Cardiac septum (tissue), 1 donor: ENCODE measurements at places on chromosomes 3 and 15. TPM values are rescaled to one million over a fixed set of nuclear protein-coding genes. Genes with fewer than 3 reads are reported as not detected.

Gene NEO1
- 8.7 TPM for total RNA-seq

Gene SLC38A3
- 6.6 TPM for total RNA-seq

Gene CHRM5
- total RNA-seq, result not detected

Gene PXYLP1
- total RNA-seq, result 38.8 TPM

Gene RYR3
- total RNA-seq, result 0.54 TPM

Gene ALDH1A3
- 7.8 TPM for total RNA-seq

Gene EXD1
- total RNA-seq, result not detected

Gene CEMIP
- 0.46 TPM for total RNA-seq

Gene RNF7
- 77.5 TPM for total RNA-seq

Gene ADCY5
- 192 TPM for total RNA-seq

DNA sequence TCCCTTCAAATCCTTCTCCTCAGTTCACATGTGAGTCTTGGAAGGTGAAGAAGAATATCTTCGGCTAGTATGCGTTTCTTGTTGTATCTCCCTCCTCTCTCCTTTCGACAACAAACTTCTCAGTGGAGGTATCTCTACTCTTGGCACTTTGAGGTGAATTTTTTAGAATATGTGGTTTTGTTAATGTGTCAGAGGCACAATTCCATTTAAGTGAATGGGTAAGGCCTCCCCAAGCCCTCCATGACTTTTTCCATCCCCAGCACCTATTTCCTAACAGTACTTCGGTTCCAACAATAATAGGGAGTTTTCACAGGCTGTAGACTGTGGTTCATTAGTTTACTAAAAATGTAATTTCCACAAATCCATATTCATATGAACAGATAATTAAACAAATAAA lies 74.2 kb downstream of the TM4SF4 start:
- no peak for DNase-seq

- no peak for DNase-seq
Observed at GRCh38 chr3:41974223-41974622, 12.3 kb upstream of the ULK4 start.

DNA sequence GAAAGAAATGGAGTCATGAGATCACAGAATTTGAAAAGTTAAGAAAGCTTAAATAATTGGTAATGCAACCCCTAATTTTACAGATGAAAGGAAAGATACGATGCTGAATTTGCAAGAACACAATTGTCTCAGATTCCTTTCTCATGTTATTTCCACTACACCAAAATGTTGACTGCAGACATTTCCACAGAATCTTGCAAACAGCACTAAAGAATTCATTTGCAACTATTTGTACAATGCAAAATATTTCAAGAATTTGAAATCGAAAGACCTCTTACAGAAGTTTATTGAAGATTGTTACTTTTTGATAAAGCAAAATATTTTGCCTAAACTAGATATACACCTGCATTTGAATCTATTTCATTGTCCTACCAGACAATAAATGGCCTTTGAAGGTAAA lies 194.1 kb upstream of the KCNMB2 start:
- no peak for DNase-seq

DNA sequence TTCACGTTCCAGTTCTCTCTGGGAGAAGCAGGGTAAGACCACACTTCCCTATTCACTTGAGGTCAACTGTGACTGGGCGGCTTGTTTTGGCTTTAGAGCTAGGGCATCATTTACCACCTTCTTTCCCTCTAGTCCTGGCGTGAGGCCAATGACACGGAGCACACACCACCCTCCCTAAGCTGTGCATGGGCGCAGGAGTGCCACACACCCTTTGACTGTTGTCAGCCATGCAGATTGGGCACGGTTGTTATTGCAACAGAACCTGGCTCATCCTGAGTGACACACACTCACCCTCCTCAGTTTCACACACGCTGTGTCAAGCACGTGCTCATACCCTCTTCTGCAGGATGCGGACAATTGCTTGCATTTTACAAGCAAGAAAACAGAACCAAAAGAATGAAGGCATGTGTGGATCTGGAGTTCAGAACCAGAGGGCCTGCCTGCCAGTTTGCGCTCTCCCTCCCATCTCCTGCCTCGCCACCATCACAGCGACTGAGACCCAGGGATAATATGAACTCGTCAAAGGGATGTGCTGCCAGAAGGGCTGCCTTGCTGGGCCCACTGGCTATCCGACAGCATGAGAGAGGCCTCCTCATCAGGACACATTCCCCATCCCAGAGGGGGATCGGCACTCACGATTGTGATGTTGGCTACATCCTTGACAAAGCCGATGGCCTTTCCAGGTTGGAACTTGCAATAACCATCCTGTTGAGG lies 17.6 kb downstream of the CTSH start:
- no peak for DNase-seq

DNA sequence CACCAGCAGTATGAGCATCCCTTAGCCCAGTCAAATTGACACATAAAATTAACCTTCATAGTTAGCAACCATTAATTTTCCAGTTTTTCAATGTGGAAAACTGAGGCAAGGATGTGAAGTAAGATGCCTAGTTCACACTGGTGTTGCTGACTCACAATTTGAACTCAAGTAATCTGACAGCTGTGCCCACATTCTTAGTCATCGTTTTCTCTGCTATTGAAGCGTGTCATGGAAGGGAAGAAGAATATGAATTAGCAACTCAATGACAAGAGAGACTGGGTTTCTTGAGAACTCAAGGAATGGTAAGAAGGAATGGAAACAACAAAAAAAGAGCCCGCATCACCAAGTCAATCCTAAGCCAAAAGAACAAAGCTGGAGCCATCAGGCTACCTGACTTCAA lies 261.4 kb downstream of the EPHA3 start:
- no peak for DNase-seq

DNA sequence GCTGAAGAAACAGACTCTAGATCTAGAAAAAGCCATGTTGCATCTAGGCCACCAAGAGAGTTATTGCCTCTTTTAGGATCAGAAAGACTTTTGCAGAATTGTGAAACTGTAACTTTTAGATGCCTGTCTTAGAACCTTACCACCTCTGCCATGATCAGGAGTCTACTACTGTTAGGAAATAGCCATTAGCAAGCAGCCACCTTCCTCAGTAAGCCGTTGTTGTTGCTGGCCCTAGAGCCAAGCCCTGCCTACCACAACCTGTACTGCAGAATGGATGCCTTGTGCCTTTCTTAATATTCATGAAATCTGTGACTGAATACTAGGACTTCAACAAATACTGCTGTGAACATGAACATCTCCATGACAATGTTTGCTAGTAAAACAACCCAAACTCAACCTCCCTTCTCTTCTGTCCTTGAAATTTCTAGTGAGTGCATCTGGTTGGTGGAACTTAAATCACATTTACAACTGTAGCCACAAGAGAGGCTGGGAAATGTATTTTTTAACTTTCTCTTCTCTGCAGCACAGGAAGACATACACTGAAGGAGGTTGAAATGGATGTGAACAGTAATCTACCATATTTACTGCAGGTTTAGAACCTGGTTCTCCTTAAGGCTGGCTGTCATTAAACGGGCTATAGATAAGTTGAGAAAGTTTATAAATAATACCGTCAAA lies 20.7 kb downstream of the RASA2 start:
- DNase-seq, result no peak

DNA sequence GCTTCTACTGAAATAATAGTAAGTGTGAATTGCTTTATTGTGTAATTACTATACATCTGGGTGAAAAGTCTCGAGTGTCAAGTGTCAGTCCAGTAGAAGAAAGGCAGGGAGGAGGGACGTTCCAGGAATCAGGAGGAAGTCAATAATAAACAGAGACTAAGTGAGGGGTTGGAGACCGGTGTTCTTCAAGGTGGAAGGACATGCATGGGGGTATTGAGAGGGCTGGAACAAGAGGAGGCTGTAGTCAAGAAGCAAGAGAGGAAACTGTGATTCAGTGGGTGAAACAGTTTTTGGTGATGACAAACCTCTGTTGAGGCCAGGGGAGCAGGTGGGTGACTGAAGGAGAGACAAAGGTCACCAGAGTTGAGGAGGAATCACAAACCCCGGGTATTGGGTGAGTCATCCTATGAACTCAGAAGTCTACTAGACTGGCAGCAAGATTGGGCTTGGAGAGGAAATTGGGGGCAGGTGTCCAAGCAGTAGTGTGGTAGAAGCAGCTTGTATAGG lies 11.6 kb upstream of the SCAMP5 start:
- DNase-seq, result no peak

DNA sequence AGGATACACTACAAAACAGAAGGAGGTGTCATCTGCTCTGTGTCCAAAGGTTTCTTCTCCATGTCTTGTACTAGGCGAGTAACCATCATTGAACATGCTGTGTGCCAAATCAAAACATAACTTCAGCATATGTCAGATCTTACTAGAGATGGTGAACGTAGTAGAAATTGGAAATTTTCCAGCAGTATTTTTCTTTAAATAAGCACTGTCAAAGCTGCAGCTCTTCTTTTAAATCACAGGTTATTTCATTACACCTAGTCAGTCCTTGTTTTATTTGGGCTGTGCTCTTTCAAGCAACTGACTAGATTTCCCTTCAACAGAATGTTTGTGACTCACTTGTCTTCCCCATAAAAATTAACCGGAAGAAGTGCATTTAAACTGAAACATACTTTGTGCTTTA lies 46.5 kb downstream of the MSL2 start:
- no peak for DNase-seq

- no peak for DNase-seq
Observed at GRCh38 chr3:177658354-177658753, 461.1 kb upstream of the TBL1XR1 start.

DNA sequence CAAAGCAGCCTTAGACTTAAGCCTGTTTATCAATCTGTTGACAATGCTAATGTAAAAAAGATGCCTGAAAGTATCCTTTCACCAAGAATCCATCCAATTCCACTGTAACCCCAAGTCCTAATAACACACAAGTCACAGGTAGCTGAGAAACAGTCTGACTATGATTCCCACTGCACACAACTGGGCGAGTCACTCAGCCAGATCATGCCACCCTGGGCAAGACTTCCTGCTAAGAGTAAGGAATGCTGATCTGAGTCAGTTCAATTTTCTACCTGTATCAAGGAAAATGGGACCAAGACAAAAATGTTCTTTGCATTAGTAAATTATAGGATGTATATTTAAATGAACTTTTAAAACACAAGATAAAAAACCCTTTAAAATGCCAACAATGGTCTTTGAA lies 33.3 kb downstream of the NPTN start:
- DNase-seq, result no peak

DNA sequence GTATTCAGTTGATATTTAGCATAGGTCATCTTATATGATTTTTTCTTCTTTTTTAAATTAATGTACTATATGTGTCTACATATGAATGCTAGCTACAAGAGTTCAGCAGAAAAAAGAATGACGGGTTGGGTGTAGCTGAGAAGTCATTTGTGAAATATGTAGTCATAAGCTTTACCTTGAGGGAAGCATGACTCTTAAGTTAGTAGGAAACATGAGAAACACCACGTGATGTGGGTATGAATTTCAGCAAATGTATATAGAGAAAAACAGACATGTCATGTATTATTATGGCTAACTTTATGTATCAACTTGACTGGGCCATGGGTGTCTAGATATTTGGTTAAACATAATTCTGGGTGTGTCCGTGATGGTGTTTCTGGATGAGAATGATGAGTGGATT lies 125.0 kb downstream of the RAP2B start:
- no peak for DNase-seq

DNA sequence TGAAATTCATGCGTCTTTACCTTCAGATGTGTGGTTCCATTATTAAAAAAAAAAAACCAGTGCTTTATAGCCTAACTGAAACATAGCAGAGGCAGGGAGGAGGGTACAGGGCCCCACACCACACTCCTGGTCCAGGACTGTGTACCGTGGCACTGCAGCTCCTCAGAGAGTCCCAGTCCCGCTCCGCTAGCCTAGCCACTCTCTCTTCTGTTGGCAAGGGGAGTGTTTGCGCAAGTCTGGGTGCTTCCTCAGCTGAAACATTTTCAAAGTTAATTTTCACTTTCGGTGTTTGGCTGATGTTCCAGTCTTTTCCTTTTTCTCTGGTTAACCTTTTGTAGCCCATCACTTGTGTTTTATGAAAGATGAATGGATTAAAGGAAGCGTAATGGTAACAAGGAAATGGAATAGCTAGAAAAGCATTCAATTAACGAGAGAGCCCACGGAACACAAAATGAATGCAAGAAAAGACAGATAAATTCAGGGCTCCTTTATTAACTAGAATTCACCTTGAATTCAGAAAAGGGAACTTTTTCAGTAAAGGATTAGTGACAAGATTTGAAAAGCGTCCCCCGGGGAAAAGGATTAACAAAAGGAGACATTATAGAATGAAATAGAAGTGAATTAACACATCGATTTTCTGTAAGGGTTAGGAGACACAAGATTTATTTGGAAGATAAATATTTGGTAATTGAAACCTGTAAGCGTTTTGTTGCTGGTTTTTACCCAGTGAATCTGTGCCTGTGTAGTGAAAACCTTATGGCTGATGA lies 177.0 kb downstream of the CACNA2D3 start:
- no peak for DNase-seq

DNA sequence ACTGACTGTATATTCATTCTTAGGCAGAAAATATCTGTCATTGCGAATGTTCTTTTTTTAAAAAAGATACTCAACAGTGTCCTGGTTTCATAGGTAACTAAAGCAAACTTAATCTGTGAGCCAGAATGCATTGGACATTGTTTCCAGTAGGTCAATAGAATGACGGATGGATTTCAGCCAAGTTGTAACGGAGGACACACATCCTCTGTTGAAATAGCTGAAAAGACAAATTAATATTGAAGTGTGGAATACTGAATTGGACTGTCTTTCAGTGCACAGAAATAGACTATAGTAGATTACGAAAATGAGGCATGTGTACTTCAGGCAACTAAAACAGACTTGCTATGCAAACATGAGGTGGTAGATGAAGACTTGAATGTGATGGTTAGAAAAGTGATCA lies 461.6 kb downstream of the WDR72 start:
- no peak for DNase-seq

DNA sequence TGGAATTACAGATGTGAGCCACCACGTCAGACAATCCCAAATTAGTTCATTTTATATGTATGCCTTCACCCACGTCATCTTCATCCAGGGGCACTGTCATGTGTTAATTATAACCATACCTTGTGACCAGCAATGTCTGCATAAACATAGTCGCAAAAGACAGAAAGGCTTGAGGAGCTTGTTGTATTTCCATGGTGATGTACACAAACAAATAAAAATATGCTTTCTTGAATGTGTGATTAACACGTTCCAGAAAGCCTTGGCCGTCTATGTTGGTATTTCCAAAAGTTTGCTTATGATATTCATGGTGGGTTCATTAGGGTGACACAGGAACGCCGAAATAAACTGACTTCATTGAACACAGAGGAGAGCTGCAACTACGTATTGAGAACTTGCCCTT lies 524.7 kb upstream of the ZNF717 start:
- no peak for DNase-seq

DNA sequence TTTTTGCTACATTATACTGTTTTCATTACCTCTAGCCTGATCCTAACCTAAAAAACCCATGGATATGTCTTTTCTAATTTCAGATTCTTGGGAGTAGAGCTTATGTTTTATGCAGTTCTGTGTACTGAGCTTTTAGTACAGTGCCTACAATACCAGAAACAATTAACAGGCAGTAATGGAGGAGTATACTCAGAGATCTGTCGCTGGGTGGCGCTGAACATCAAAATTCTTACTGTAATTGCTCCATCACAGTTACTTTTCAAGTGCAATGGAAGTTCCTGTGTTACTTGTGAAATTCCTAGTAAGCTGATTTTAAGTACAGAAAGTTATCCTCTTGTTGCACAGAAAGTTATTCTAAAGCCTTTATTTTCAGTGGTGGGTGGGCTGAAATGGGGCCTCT lies 66.9 kb downstream of the RNF13 start:
- DNase-seq, result no peak

- no peak for DNase-seq
Observed at GRCh38 chr3:9400616-9401015, 3.2 kb downstream of the SETD5 start.

GRCh38 chr3:15768421-15769255 lies 29.1 kb downstream of the ANKRD28 start:
- no peak for DNase-seq

GRCh38 chr3:135084976-135085375 lies 289.9 kb downstream of the EPHB1 start:
- DNase-seq, result no peak
